H9 (cell line): ENCODE measurements at places on chromosomes 2 and 18. TPM values are rescaled to one million over a fixed set of nuclear protein-coding genes. Genes with fewer than 3 reads are reported as not detected.

RNF144A gene
- total RNA-seq: 9.8 and 10.6 TPM in 2 replicates

HTR2B gene
- not detected in 2 replicates for total RNA-seq

LYPD6B gene
- 1.0 and 2.0 TPM in 2 replicates for total RNA-seq

HOXD8 gene
- total RNA-seq: not detected in 2 replicates

GPBAR1 gene
- 0.37 and 0.44 TPM in 2 replicates for total RNA-seq

- DNase-seq: no peak
Observed at GRCh38 chr2:241798631-241799521, 10.1 kb upstream of the NEU4 start.

DNA sequence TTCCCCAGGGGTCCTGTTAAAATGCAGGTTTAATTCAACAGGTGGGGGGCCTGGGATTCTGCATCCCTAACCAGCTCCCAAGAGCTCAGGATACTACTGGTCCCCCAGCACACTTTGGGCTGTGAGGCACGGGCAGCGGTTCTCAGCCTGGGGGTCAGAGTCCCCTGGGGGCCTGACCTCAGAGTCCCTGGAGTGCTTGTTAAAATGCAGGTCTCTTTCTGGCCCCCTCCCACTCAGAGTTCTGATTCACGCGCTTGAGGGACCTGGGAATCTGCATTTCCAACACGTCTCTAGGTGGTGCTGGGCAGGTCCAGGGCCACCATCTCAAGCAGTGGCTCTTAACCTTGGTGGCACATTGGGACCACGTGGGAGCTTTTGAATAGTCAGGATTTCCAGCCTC lies 2.8 kb upstream of the OTOS start:
- no peak for DNase-seq

GRCh38 chr2:59912042-59912441 lies 641.4 kb downstream of the BCL11A start:
- no peak for DNase-seq

DNA sequence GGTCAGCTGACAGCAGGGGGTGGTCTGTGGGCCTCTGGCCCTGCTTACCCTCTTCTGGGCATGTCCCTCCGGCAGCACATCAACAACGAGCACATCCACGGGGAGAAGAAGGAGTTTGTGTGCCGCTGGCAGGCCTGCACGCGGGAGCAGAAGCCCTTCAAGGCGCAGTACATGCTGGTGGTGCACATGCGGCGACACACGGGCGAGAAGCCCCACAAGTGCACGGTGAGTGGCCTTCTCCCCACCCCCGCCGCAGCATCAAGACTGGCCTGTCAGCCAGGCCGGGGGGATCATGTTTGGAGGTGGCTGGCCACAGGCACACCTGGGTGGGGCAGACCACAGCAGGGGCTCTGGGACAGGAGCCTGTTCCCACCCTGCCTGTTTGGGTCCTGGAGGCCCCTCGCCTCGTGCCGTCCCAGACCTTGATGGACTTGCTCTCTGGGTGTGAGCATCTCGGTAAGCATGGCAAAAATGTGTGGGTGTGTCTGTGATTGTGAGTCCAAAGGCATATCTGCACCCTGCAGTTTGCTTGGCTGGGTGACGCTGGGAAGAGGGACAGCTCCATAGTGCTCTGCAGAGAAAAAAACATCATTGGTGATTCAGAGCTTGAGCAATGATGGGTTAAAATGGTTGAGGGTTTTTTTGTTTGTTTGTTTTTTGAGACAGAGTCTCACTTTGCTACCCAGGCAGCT lies 242.8 kb downstream of the GLI2 start:
- DNase-seq: no peak

DNA sequence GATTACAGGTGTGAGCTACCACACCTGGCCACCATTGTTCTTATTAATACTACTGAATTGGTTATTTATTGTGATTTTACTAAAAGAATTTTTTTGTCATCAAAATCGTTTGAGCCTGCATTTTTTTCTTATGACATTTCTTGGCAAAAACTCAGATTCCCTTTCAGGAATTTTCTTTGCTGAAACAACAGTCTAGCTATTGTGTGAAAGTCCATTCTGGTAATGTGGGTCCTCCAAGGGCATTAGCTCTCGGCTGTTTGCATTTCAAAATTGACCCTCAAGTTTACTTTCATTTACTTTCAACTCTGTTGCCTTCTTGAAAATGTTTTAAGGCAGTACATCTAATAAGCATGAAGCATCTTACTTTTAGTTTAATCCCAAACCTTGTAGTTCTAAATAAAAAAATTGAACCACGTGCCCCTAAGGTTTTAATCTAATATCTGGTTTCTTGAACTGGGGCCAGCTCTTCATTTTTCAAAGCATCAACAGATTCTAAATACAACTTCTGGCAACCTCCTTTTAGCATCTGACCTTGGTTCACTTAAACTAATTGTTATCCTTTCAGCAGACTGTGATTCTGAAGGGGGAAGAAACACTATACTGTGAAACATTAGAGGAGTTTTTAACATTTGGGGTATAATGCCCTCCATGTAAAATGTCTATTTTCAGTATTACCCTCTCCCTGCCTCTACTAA lies 325.2 kb upstream of the RAB12 start:
- no peak for DNase-seq

GRCh38 chr2:203988500-203989260 lies 52.1 kb downstream of the ICOS start:
- no peak for DNase-seq

DNA sequence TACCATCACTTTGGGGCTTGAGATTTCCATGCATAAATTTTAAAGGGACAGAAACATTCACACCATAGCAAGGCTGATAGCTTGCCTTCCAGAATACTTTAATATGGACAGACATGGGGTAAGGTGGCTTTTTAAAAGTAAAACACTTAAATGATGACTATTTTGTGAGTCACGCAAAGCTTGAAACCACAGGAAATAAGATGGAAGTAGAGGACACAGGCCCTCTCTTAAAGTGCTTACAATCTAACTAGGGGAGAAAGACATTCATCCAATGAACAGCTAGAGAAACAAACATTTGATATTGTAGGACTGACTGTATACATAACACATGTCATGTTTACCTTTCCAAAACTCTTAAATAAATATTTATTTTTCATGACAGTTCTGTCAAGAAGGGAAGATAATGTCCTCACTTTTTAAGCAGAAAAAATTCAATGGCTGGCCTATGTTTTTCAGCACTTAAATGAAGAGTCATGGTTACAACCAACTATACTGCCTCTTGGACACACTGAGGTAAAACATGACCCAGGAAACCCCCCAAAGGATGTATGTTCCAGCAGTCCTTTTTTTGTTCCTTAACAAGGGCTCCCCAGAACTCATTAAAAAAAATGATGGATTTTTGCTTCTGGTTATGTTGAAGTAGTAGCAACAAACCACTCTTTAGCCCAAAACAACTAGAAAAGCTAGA lies 120.0 kb upstream of the RBMS1 start:
- DNase-seq: no peak

DNA sequence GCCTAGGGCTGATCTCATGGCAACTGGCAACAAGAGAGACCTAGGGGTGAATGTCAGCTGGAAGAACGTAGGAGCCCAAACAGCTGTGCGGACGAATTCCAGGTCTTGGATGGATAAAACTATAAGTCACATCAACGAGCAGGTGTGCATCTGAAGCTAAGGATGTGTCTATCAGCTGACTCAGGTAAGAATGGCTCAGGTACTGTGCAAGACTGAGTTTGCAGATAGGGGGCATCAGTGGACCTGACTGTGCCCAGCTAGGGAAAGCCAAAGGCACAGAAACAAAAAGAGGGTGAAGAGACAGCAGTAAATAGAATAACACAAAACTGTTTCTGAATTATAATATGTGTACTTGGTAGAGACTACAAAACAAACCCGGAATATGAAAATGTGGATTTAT lies 357.3 kb downstream of the ZEB2 start:
- DNase-seq: peak; percentile 53

- no peak for DNase-seq
Observed at GRCh38 chr2:157480182-157480961, 36.5 kb upstream of the CYTIP start.

DNA sequence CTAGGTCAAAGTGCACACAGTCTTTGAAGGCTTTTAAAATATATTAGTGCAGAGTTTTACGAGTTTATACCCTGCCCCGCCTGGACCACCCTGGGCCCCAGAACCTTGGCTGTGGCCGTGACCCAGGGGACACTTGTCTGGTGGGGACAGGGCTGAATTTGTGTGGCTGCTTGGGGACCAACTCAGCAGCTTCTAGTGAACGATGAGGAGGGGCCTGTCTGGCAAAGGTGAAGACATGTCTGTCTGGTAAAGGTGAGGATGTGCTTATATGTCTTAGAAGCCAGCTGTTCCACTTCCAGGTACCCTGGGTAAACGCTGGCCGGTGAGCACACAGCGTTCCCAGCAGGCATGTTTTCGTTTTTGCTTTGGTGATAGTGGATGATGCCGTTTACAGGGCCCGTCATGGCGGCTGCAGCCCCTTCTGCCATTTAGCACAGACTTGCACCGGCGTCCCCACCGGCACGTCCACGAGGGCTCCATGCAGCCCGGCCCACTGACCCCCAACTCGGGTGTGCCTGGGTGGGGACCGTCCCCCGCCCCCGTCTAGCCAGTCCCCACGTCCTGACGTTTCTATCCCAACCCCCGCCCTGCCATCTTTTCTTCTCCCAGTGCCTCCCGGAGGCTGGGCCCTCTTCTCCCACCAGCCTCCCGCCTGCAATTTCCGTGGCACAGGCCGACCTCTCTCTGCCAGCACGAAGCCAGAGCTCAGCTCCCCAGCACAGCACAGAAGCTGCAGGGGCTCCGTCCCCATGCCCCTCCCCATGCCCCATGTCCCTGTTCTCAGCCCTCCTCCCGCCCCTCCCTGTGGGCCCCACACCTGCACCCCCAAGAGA lies 67.8 kb downstream of the SLC66A2 start:
- DNase-seq: peak; percentile 20

- DNase-seq: no peak
Observed at GRCh38 chr2:48189552-48190228, 283.4 kb upstream of the FBXO11 start.
